NT2/D1 (cell line): ENCODE measurements at places on chromosomes 6 and 20.
A peak's percentile ranks its signal among the peaks of the same experiment; 100 is the strongest.

DNA sequence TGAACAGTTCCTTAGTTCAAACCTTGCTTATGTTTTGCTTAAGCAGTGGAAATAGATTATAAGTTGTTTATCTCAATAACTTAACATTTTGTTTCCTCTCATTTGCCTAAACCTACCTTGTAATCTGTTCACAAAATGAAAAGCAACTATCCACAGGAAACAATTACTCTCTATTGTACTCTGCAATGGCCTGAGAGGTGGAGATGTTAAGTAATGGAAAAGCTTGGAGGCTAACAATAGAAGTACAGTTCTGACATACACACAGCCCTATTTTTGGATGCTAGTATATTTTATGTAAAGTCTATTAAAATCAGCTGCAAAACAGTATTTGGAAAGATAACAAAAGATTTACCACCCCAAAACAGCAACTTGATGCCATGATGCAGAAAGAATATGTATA is 82.1 kb downstream of the TINAG start:
- DNase-seq: no peak

- DNase-seq: no peak
Measured at GRCh38 chr6:6984585-6985366, 123.0 kb upstream of the RREB1 start.

GRCh38 chr6:50850223-50851048 is 31.8 kb downstream of the TFAP2B start:
- DNase-seq: no peak

DNA sequence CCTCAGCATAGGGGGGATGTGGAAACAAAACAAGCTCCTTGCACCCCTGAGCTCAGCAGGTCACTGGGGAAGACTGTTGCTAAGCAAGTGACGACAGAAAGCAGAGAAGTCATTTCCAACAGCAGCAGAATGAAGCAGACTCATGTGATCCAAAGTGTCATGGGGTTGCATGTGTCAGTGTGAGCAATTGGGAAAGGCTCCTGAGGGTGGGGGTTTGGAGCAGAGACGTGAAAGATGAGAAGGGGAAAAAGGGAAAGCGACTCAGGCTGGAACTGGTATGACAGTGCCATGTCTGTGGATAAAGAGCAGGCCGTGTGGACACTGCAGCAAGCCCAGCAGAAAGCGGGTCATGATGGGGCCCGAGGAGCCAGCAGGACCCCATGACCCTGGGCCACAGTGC is 363.9 kb downstream of the PREX1 start:
- no peak for DNase-seq

- DNase-seq: no peak
Measured at GRCh38 chr6:121816906-121817540, 381.6 kb downstream of the GJA1 start.

DNA sequence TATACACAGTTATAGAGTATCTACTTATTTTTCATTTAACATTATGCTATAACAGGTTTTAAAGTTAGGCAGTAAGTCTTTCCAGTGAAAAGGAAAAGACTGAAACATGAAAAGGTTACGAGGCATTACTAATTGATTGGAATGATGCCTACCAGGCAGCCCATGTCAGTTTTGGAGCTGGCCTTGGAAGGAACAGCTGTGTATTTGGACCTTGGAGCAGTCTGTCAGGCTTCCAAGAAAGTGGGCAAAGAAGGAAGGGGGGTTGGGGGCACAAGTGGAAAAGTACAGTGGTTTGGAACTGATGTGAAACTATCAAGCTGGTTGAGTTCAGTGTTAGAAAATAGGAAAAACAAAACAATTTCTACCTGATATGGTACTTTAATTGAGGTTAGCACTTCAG is 41.7 kb downstream of the SLC16A10 start:
- no peak for DNase-seq

GRCh38 chr6:147164761-147165160 is 39.5 kb upstream of the STXBP5 start:
- no peak for DNase-seq

GRCh38 chr6:32940656-32941213 is at the start of gene HLA-DMB:
TSS of gene HLA-DMB (minus strand) at chr6:32941028. CDS start at chr6:32940807, 221 bp downstream.
- DNase-seq: no peak

DNA sequence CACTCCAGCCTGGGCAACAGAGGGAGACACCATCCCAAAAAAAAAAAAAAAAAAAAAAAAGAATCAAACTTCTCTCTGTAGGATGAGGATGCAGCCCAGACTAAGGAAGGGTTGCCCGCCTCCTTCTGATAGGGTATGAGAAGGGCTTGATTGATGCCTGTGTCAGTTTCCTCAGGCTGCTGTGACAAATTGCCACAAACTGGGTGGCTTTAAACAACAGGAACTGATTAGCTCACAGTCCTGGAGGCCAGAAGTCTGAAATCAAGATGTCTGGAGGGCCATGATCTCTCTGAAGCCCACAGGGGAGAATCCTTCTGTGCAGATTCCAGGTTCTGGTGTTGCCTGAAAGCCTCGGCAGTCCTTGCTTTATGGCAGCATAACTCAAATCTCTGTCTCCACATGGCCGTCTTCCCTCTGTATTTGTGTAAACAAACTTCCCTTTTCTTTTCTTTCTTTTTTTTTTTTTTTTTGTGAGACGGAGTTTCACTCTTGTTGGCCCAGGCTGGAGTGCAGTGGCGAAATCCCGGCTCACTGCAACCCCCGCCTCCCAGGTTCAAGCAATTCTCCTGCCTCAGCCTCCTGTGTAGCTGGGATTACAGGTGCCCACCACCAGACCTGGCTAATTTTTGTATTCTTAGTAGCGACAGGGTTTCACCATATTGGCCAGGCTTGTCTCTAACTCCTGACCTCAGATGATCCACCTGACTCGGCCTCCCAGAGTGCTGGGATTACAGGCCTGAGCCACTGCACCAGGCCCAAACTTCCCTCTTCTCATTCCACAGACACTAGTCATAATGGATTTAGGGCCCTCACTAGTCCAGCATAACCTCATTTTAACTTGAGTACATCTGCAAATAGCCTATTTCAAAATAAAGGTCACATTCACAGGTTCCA is 11.2 kb upstream of the CDK19 start:
- DNase-seq: no peak

DNA sequence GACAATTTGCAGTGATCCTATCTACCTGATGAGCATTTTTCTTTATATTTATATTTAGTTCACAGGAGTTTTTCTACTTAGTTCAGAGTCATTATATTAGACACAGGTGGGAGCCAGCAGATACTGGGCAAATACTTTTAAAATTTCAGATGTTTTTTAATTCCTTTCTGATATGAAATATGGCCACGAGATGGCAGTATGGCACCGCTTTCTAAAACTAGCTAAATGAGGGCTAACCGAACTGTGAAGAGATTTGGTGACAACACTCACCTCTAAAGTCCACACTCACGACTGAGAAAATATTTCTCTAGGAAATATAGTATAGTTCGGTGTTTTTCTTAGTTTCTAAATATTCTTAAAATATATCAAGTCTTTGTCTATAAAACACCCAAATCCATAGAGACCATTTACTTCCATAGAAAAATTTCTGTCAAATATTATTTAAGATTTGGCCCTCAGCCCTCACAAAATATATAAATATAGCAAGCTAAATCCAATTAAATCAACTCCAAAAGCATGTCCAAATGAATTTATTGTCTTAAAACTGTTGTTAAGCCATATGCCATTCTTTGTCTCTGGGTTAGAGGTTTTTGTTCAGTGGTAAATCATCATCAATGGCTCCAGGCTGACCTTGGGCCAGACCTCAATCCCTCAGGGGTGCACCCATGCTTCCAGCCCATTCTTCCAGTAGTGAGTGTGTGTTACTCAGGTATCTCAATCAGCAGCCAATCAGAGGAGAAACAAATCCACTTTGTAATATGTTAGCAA is 63.6 kb downstream of the HUS1B start:
- DNase-seq: no peak

DNA sequence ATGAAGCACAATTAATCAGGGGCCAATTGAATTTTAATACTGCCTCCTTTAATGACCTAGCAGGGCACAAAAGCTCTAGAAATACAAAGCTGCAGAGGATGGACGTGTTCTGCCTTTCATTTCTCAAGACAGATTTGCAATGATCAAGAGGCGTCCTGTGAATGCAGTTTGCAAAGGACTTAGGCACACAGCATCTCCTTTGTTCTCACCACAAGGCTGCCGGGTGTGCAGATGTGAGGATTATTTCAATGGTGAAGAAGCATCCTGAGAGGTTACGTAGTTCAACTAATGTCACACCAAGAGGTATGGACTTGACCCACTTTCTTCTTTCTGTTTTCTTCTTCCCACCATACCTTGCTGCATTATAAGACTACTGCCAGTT is 42.9 kb upstream of the SPTLC3 start:
- no peak for DNase-seq

DNA sequence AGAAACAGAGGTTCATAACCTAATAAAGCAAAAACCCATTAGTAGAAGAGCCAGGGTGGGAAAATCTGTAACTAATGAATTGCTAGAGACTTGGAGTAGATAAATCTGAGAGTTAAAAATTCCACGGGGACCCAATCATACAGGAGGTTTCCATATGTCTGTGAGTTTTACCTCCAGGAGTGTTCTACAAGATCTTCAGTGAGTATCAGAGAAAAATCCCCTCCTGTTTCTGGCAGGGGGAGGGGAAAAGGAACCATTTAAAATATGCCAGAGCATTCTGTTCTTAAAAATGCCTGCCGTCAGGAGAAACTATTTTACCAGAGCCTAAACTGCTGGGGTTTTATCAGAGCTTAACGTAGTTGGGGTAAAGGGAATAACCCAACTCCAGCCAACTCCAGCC is 54.0 kb upstream of the PLN start:
- DNase-seq: no peak

DNA sequence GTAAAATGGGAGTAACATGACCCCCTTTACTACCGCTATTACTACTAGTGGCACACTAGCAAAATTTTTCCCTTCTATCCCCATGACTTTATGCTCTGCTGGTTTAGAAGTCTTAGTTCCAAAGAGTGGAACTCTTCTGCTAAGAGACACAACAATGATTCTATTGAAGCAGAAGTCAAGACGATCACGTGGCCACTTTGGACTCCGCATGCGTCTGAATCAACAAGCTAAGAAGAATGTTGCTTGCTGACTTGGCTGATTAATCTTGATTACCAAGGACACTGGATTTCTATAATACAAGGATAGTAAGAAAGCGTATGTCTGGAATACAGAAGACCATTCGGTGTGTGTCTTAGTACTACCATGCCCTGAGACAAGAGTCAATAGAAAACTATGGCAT is 244.7 kb upstream of the BTBD3 start:
- no peak for DNase-seq

GRCh38 chr6:3861424-3861823 is 12.3 kb downstream of the FAM50B start:
- DNase-seq: no peak

- DNase-seq: no peak
Measured at GRCh38 chr6:34236131-34236442, 586 bp upstream of the HMGA1 start.

- DNase-seq: no peak
Measured at GRCh38 chr6:73123632-73124329, 101.5 kb downstream of the KHDC1L start.

DNA sequence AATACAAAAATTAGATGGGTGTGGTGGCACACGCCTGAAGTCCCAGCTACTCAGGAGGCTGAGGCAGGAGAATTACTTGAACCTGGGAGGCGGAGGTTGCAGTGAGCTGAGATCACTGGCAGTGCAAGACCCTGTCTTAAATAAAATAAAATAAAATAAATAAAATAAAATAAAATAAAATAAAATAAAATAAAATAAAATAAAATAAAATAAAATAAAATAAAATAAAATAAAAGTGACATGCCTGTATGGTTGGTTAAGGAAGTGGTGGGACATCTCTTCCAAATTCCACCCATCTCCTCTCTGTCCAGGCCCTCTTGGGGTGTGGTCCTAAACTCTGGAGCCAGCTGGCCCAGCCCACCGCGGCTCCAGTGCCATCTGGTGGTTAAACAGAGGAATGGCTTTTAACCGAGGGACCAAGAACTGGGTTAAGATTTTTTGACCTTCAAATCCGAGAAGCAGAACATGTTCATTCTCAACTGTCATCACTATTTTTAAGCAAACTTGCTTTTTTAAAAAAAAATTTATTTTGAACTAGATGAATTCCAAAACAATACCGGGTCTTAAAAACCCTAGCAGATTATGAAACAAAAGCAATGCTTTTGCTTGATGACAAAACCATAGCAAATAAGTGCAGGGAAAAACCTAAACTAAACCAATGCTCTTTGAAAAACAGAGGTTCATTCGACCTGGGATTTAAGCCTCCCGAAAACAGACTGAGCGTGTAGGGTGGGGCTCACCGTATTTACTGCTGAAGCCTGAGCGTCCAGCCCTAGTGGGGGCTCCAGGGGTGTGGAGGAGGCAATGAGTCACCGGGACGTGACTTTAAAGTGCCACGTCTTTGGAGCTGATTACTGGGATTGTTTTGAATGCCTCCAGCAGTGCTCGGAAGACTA is 68.8 kb downstream of the CDC5L start:
- peak; percentile 25 for DNase-seq

DNA sequence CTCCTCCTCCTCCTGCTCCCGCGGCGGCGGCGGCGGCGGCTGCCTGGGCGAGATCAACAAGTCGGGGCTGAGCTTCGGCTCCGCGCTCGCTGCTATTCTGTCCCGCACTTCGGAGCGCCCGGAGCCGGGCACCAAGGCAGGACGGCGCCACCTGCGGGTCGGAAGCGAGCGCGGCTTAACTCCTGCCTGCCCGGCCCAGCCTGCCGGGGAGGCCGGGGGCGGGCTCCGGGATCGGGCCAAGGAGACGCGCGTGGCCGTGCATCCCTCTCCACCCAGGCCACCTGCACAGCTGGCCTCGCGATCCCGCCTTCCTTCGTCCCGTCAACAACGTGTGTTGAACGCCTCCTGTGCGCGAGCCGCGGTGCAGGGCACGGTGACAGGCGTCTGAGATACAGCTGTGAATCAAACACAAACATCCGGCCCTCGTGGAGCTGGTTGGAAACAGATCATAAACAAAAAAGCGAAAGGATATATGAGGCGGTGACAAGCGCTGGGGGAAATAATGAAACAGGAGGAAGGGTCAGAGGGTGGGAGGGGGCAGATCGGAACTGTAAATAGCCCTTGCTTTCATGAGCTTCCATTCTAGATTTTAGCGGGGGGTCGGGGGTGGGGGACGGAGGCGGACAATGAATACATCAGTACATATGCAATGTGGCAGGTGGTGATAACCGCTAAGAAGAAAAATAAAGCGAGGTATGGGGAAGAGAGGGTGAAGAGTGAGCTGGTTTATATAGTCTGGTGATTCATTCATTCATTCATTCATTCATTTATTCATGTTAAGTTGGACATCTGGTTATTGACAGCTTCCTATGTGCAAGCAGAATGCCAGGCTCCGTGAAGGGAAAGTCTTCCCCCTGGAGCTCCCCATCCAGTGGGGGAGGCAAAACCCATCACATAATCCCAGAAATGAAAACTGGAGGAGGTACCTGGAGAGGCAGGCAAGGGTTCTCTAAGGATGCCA is 2.0 kb upstream of the KCNB1 start:
- DNase-seq: peak; percentile 86
